T-cell (primary cell): ENCODE measurements at places on chromosomes 4 and X. TPM values are rescaled to one million over a fixed set of nuclear protein-coding genes. Genes with fewer than 3 reads are reported as not detected.

- no peaks in the 10 kb centered on the region for H3K4me1 ChIP-seq
- no peaks in the 10 kb centered on the region for H3K36me3 ChIP-seq
- H3K27ac ChIP-seq, result no peak overlapping the region
- no peak overlapping the region for H3K4me3 ChIP-seq
These were observed 82.2 kb upstream of the SCOC start for GRCh38 chr4:140291259-140291658.

DNA sequence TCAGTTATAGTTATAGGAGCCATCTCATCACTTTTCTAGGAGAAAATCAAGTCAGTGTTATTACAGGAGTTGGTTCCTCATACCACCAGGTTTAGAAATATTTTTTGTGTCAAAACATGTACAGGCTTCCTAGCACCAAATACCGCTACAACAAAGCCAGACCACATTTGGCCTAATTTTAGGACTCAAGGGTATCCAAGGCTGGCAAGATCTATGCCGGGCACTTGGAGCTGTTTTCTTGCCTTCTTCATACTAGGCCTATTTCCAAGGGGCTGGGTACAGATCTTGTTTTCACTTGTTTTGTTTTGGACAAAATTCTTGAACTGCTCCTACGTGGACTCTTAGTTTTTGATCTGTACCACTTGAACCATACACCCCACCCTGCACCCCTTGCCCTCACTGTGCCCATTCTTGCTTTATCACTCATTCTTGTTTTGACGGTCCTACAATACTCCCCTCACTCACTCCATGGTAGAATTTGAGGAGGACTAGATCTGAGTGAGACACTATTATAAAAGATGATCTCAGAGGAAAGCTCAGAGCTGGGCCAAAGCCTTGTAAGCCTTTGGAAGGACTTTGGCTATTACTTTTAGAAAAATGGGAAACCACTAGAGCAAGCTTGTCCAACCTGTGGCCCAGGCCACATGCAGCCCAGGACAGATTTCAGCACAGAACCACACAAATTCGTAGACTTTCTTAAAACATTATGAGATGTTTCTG is 17.7 kb upstream of the TMEM144 start:
- no peaks in the 10 kb centered on the region for H3K36me3 ChIP-seq
- H3K4me1 ChIP-seq, result no peaks in the 10 kb centered on the region
- no peak overlapping the region for H3K4me3 ChIP-seq

Gene TGIF2LX
- total RNA-seq, result not detected

- peak; percentile 24 for DNase-seq
- peak within 1 kb of the TSS; percentile 73 for H3K4me3 ChIP-seq
- H3K4me1 ChIP-seq, result peaks cover 6% of the 10 kb centered on the region
- peak within 1 kb of the TSS; percentile 94 for H3K27ac ChIP-seq
These were observed at the start of gene CHM for GRCh38 chrX:86047174-86047935. TSS of gene CHM (minus strand) at chrX:86047558. CDS start at chrX:86047532, 26 bp downstream.

Gene SUPT20HL2
- total RNA-seq, result not detected

DNA sequence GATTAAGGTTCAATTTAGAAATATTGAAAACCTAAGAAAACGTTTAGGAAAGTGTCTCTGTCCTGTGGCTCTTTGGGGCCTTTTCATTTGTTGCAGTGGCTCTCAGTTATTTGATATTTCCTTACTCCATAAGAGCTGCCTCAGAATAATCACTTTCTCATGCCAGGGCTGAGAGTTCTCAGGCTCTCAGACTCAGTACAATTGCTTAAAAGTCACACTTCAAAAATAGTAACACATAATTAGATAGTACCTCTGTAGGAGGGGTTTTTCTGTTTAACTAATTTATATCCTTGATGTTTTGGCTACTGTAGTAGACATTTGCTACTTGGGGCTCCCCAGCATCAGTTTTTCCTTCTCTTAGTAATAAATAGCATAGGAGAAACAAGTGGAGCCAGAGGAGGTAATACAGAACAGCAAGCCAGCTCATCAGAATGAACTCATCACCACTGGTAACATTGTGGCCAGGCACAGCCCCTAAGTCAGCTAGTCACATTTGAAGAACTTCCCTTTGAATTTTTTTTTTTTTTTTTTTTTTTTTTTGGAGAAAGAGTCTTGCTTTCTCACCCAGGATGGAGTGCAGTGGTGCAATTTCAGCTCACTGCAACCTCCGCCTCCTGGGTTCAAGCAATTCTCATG is 8.0 kb upstream of the HNRNPD start:
- DNase-seq, result no peak
- no peaks in the 10 kb centered on the region for H3K27me3 ChIP-seq
- H3K4me3 ChIP-seq, result no peak overlapping the region
- H3K27ac ChIP-seq, result no peak overlapping the region

- peak overlapping the region; percentile 68 for H3K27ac ChIP-seq
- H3K27me3 ChIP-seq, result no peaks in the 10 kb centered on the region
- peaks cover 89% of the 10 kb centered on the region for H3K36me3 ChIP-seq
- peak; percentile 76 for DNase-seq
- H3K4me3 ChIP-seq, result no peak overlapping the region
These were observed 8.6 kb downstream of the NOP14 start for GRCh38 chr4:2954358-2955185.

Gene TIGD4
- 0.26 TPM for total RNA-seq

- H3K4me1 ChIP-seq, result peaks cover 5% of the 10 kb centered on the region
- H3K27me3 ChIP-seq, result no peaks in the 10 kb centered on the region
- DNase-seq, result no peak
- H3K27ac ChIP-seq, result no peak overlapping the region
These were observed 2.8 kb downstream of the CMC4 start for GRCh38 chrX:155068165-155068564.

DNA sequence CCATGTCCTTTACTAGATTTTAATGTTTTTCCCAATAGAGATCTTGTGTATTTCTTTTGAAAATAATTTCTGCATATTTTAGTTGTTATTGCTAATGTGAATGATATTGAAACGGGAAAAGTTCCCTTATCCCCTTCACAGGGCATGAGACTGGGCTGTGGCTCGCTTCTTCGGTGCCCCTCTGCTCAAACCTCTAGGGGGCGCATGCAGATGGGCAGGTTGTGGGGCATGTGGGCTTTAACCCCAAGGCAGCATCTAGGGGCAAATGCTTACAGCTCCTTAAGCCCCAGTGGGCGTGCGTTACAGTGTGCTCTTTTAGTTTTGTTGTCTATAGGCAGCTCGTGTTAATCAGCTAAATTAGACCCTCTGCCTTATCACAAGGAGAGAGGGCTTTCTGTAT is 194.7 kb downstream of the OPHN1 start:
- no peak for DNase-seq
- H3K27me3 ChIP-seq, result no peaks in the 10 kb centered on the region
- H3K36me3 ChIP-seq, result no peaks in the 10 kb centered on the region
- no peak overlapping the region for H3K4me3 ChIP-seq
- H3K27ac ChIP-seq, result no peak overlapping the region
- no peaks in the 10 kb centered on the region for H3K4me1 ChIP-seq

DNA sequence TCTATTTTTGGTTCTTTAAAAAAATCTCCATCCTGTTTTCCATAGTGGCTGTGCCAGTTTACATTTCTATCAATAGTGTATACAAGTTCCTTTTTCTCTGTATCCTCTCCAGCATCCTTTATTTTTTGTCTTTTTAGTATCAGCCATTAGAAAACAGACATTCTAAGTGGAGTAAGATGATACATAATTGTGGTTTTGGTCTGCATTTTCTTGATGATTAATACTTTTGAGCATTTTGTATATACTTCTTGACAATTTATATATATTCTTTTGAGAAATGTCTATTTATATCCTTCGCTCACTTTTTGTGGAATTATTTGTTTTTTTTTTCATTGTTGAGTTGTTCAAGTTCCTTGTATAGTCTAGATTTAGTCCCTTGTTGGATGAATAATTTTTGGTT is 382.2 kb upstream of the SPOCK3 start:
- no peaks in the 10 kb centered on the region for H3K27me3 ChIP-seq
- H3K4me1 ChIP-seq, result no peaks in the 10 kb centered on the region
- H3K36me3 ChIP-seq, result no peaks in the 10 kb centered on the region
- DNase-seq, result no peak
- no peak overlapping the region for H3K4me3 ChIP-seq

Gene XPNPEP2
- not detected for total RNA-seq

Gene MAGEA1
- not detected for total RNA-seq

Gene LINC00632
- total RNA-seq, result 1.2 TPM

- no peaks in the 10 kb centered on the region for H3K36me3 ChIP-seq
- H3K27ac ChIP-seq, result no peak overlapping the region
- no peaks in the 10 kb centered on the region for H3K27me3 ChIP-seq
- no peak for DNase-seq
- H3K4me3 ChIP-seq, result no peak overlapping the region
These were observed 14.3 kb downstream of the SGMS2 start for GRCh38 chr4:107838861-107839565.

DNA sequence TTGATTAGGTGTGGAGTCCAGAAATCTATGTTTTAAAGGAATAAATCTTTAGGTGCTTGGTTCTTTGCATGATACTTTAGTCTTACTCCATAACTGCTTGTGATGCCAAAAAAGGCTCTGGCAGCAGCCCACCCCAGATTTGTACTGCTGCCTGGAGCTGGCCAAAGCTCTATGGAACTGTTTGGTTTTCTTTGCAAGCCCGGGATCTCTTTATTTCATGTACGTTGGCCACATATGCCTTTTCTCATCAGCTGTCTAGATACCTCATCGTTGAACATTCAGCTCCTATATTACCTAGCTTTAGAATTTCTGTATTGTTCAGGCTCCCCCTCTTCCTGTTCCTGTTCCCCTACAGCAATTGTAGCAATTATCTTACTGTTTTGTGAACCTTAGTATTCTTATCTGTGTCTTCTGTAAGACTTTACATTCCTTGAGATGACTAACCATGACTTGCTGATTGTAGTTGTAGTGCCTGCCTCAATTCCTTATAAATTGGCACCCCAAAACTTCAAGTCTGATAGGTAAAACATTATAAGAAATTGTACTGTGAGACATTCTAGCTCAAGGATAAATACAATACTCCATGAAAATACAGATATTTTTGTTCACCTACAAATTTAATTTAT is 199.4 kb upstream of the GPRIN3 start:
- H3K36me3 ChIP-seq, result no peaks in the 10 kb centered on the region
- no peaks in the 10 kb centered on the region for H3K27me3 ChIP-seq
- no peak overlapping the region for H3K4me3 ChIP-seq
- DNase-seq, result no peak
- H3K4me1 ChIP-seq, result peaks cover 9% of the 10 kb centered on the region
- H3K27ac ChIP-seq, result no peak overlapping the region

- no peak overlapping the region for H3K4me3 ChIP-seq
- no peak overlapping the region for H3K27ac ChIP-seq
- H3K4me1 ChIP-seq, result no peaks in the 10 kb centered on the region
- DNase-seq, result no peak
- H3K36me3 ChIP-seq, result no peaks in the 10 kb centered on the region
These were observed 68.7 kb upstream of the AFAP1 start for GRCh38 chr4:8008391-8008790.

Gene RAB40A
- 0.18 TPM for total RNA-seq

DNA sequence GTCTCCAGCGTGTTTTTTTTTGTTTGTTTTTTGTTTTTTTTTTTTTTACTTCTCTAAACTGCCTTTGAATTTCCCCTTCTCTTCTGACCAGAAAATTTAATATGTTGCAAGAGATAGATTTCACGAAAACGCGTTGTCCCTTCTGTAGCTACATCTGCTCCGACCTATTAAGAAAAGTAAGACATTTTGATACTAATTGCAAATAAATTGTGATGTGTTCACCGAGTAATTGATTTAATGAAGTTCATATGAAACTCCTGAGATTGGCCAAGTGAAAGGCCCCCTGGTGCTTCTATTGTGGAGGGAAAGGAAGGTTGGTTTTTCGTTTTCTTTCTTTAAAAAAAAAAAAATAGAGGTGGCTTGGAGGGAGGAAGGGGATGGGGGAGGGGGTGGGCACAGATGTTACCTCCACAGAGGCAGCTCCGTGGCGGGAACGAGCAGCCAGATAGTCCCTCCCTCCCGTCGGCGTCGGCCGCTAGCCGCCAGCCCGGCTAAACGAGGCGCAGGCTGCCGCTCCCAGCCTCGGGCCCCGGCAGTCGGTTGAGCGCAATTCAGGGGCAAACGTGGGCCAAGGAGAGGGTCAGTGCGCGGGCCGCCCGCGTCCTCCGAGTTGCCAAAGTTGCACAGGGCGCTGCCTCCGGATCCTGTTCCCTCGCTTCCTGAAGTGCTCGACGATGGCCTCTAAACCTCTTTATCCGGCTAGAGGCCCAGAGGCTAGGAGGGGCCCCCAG is 139.1 kb upstream of the ZIC3 start:
- no peaks in the 10 kb centered on the region for H3K36me3 ChIP-seq
- DNase-seq, result no peak
- no peak overlapping the region for H3K27ac ChIP-seq
- peak overlapping the region; percentile 82 for H3K4me3 ChIP-seq
- H3K4me1 ChIP-seq, result no peaks in the 10 kb centered on the region

- no peak for DNase-seq
- H3K27me3 ChIP-seq, result peaks cover 2% of the 10 kb centered on the region
- no peak overlapping the region for H3K4me3 ChIP-seq
- no peaks in the 10 kb centered on the region for H3K36me3 ChIP-seq
These were observed 8.7 kb downstream of the HNRNPH2 start for GRCh38 chrX:101416691-101417090.

- H3K4me1 ChIP-seq, result no peaks in the 10 kb centered on the region
- H3K27ac ChIP-seq, result no peak overlapping the region
- H3K4me3 ChIP-seq, result no peak overlapping the region
These were observed 48.5 kb upstream of the EGFL6 start for GRCh38 chrX:13520936-13521335.
